Neural crest cell (in vitro differentiated cells): ENCODE measurements at places on chromosomes 1 and 21.

DNA sequence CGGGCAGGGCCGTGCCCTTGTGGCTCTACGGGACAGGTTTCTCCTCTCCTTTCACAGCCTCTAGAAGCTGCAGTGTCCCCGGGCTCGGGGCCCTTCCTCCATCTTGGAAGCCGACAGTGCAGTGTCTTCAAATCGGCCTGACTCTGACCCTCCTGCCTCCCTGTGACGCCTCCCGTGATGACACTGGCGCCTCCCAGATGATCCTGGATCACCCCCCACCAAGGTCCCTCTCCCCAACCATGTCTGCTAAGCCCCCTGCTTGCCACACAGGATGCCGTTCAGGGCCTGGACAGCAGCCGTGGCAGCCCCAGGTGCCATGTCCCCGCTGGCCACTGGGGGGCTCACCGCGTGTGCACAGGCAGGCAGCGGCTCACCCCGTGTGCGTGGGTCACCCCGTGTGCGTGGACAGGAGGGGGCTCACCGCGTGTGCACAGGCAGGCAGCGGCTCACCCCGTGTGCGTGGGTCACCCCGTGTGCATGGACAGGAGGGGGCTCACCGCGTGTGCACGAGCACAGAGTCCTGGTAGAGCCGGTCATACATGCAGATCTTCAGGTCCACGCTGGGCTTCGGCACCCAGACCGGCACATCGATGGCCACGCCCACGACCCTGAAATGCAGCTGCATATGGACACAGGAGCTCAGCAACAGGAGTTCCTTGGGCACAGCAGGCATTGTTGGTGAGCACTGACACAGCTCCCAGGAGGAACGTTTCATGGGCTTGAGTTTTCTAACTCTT is 24.9 kb upstream of the TMEM52 start:
- peak; percentile 73 for DNase-seq

DNA sequence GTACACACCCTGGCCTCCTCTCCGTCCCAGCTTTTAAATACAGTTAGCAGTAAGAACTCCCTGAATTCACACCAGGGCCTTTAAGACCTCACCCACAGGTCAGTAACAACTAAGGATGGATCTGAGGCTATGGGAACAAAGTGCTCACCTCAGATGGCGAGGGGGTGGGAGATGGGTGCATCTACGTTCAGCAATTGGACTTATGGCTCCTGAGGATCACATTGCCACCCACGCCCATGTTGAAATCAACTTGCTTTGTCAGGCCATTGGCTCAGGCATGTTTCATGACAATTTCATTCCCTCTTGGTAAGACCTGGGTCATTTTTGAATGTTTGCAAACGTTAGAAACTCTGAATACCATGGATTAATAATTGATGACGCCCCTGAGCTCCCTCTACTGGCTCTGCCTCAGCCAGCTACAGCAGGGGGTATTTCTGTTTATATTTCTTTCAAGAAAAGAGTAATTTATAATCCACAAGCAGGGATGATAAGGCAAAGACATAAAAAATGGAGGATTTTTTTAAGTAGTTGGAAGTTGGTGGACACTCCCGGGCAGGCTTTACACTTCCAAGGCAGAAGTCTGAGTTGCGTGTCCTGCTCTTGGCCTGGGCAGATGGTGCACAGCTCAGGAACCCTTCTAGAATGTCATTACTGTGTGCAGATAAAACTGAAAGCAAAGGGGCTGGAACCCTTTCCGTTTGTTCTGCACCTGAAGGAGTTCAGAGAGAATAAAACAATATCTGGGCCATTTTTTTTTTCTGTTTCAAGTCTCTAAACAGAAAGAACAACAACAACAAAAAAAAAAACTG is 13.7 kb upstream of the LBR start:
- no peak for DNase-seq

- DNase-seq: no peak
Observed at GRCh38 chr1:21361506-21361905, 71.2 kb upstream of the ECE1 start.

GRCh38 chr21:14366998-14367397 is 15.9 kb downstream of the HSPA13 start:
- no peak for DNase-seq

DNA sequence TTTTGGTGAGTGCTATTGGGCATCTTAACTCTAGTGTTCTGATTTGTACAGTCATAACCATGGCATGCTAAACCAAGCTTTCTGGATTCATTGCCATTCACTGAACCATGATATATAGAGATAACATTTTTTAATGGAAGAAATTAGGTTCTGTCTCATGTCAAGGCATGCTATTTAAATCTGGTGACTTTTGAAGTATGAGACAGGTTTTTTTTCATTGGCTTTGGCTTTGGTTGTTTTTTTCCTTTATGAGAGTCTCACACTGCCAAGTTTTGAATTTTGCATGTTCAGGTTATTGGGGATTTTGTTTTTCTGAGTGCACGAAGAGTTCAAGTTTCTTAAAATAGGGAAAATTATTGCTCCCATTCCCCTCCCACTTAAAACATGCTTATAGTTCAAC is 141.3 kb upstream of the ADAMTS5 start:
- DNase-seq: no peak

DNA sequence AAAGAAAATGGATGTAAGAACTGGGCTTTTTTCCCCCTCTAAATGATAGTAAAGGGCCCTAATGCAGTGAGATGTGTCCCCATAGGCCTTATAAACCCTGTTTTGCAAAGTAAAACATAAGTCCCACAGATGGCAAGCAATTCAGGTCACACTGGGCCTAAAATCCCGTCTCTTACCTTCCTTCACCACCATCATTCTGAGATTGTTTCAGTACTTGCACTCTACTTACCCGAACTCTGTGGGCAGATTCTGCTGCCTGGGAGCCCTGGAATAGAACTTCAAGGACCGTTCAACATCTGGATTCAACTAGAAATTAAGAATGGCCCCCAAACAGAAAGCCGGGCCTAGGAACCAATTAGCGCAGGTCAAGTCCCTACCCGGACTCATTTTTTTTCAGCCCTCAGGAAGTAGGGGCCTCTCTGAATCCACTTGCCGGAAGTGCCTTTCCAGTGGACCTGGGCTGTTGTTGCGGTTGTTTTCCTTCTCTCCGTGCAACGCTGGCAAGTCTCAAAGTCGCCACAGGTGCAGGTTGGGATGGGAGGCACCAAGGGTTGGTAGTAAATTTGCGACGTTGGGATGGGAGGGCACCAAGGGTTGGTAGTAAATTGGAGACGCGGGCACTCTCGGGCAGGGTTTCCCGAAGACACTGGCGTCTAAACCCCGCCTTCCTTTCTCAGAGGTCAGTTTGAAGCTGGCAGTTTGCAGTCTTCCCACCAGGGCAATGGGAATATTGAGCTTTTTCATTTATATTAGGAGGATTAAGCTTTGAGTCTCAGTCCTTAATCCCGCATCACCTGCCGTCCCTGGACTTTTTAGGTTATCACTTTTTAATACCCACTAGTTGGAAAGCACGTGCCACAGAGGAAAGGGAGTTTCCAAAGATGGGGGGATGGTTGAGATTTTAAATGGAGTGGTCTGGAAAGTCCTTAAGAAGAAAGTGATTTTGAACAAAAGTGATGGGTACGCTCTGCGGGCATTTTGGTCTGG is at the start of gene TMEM69:
Gene TMEM69, plus strand, starts transcription at position 428 of the 987 bp plus-strand sequence. CDS start 2,888 bp downstream, outside the sequence.
- DNase-seq: peak; percentile 69

GRCh38 chr1:79295967-79296366 is 289.4 kb upstream of the ADGRL4 start:
- no peak for DNase-seq

DNA sequence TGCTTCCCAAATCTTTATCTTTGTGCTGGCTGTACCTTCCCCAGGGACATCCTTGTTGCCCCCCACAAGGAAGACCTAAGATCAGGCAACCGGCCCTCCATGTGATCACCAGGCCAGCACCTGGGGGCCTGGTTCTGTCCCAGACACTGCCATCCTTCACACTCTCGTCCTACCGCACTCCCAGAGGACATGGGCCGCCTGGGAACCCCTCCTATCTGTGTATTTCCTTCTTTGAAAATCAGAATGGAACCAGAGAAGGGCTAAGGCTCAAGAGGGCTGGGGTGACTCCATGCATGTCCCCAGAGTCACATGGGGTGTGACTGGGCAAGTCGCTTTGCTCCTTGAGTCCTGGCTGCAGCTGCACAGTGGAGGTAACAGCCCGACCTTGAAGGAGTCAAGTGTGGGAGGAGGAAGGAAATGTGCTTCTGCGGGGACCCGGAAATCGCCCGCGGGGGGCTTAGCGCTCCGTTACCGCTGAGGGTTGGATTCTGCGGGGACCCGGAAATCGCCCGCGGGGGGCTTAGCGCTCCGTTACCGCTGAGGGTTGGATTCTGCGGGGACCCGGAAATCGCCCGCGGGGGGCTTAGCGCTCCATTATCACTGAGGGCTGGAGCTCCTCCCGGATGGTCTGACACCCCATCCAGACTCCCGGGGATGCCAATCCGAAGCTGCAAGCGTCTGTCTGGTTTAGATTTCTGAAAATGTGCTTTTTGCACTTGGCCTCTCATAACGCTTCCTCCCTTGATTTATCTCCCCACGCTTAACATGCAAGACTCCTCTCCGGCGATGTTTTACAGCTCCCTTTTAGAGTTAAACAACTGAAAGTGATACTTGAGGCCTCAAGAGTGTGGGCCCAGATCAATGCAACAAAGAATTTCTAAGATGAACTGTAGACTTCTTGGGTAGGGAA is 278.9 kb downstream of the NPHP4 start:
- no peak for DNase-seq

DNA sequence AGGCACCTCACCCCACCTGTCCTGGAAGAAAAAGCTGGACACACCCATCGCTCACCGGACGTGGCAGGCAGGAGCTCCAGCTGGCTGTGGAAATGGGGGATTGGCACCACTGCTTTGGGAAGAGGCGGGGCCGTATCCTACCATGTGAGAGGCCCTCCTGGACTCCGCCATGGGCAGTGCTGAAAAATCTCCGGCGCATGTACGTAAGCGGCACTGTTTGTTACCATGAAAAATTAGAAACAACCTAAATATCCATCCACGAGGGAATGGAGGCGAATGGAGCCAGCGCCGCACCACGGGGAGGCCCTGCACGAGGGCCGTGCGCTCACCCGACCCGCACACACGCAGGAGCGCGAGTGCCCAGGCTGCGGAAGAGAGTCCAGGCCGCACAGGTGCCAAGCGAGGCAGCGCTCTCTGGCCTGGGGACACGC is 3.1 kb downstream of the KRTAP10-8 start:
- DNase-seq: no peak

DNA sequence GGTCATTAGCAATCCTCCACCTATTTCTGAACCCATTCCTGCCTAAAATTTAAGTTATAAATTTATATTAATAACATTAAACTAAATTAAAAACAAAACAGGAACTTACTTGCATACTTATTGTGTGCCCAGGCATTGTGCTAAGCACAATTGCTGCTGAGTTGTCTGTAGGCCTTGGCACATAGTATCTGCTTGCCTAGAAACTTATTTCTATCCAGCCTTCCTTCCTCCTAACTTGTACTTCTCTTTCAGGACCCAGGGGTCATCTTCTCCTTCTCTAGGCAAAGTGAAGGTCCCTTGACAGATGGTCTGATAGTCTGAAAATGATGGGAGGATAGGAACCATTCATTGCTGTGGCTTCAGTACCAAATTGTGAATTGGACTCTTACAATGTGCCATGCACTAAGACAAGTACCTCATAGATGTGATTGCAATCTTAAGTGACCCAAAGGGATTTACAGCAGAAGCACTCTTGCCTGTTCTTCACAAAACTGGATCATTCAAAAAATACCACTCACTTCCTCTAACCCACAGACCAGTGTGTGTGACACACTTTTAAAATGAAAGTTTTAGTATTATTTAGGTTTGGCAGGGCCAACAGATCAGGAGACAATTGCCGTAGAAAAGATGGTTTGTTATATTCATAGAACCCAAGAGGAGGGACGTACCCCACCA is 10.3 kb upstream of the CD101 start:
- no peak for DNase-seq

GRCh38 chr1:71533950-71534349 is 453.1 kb upstream of the ZRANB2 start:
- DNase-seq: no peak

GRCh38 chr1:16981269-16981849 is 939 bp upstream of the MFAP2 start:
- DNase-seq: no peak

GRCh38 chr1:203342192-203342940 is 8.6 kb downstream of the FMOD start:
- peak; percentile 72 for DNase-seq

- DNase-seq: no peak
Observed at GRCh38 chr1:169250022-169250421, 117.6 kb downstream of the NME7 start.

GRCh38 chr21:38039841-38040240 is 123.6 kb upstream of the KCNJ6 start:
- DNase-seq: no peak

DNA sequence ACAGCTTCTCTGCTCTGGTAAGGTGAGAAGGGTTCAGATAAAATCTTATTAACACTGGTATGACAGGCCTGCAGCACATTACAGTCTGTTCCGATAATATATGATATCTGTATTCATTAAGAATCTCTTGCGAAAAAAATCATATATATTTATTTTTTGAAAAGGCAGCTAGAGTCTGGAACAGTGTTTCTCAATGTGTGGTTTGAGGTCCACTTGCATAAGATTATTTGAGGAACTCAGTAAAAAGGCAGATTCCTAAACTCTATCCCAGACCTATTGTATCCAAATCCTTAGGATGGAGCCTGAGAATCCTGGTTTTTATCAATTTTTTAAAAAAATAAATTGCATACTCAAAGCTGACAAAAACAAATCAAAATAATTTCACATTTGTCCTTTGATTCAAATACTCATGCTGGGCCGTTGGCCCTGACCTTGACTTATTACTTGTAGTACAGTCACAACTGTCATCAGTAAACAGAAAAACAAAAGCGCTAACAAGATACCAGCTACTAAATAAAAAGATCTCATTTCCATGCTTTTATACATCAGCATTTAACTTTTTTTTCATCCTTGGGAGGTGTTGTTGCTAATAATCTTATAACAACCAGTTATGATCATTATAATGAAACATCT is 60.6 kb downstream of the RGS2 start:
- no peak for DNase-seq

GRCh38 chr1:41222496-41222895 is 19.6 kb downstream of the SCMH1 start:
- no peak for DNase-seq

DNA sequence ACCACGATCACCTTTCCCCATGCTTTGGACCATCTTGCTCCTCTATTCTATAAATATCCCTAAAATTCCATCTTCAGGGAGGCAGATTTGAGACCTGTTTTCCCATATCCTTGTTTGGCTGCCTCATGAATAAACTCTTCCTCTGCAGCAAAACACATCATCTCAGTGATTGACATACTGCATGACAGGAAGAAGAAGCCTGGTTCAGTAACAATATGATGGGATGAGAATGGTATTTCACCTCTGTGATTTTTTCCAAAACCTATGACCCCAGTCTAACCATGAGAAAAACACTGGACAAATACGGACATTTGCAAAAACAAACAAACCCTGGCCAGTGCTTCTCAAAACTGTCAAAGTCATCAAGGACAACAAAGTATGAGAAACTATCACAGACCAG is 53.8 kb upstream of the ZSWIM5 start:
- DNase-seq: no peak

DNA sequence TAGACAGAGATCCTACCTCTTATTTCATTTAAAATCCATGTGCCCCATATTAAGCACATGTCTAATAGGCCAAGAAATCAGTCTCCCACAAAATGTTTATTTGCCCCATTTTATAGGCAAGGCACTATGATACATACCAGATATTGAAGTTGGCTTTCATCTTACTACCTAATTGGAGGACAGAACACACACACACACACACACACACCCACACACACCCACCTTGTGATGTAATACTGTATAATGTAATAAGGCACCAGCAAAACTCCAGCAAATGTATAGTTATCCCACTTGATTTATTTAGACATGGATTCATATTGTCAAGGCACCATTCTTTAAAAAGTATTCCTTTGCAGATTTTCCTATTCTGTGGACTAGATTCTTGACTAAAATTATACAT is 56.8 kb downstream of the ATP6V1G3 start:
- DNase-seq: no peak
